Spleen (tissue), 13 donors: ENCODE measurements at places on chromosomes 5 and 9. TPM values are rescaled to one million over a fixed set of nuclear protein-coding genes. Genes with fewer than 3 reads are reported as not detected.

The GABBR2 gene
- total RNA-seq: not detected

The LECT2 gene
- total RNA-seq: not detected

The RFK gene
- 16.4 TPM for total RNA-seq

DNA sequence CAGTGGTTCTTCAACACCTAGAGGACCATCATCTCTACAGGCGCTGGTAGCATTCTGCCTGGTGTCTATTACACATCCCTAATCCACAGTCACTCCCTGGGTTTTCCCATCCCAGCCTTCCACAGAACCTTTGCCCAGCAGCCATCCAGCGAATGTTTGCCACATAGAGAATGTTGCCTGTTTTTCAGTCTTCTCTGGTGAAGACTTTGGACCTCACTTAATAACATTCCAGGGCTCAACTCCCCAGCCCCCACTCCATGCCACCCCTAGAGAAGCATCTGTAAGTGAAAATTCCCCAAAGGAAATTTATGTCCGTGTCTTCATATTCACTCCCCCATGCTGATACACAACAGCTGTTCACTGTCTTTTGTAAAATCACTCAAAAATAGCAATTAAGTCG lies 249.6 kb downstream of the AOPEP start:
- DNase-seq: no peak
- no peaks in the 10 kb centered on the region for H3K27me3 ChIP-seq
- no peak overlapping the region for H3K27ac ChIP-seq
- no peak overlapping the region for H3K4me3 ChIP-seq

DNA sequence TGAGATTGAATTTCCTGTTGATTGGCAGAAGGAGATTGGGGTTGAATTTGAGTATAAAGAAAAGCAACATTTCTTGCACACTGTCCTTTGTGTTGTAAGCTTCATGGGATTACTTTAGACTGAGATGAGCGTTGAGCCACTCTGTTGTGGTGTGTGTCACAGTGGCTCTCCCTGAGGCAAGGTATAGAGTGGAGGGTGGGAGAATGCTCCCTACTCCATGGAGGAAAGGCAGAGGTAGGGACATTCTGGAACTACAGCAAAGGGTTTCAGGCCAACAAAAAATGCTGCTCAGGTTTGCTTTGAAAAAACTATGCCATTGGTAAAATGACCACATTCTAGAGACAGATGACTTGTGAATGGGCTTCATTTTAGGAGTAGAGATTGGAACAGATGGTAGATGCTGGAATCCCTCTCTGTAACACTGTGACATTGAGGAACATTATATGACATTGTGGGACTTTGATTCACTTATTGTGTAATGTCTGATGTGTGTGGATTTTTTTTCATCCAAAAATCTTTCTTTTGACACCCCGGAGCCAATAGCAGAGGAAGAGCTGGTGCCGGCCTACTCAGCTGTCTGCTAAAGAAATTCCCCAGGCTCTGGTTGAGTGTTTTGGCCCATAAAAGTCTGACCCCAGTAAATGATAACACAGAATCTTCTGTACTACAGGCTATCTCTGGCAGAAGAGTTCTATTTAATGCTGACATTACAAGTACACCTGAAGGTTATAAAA lies 6.2 kb upstream of the CEP120 start:
- DNase-seq: no peak
- H3K4me3 ChIP-seq: no peak overlapping the region

GRCh38 chr5:114360357-114360756 lies 1.5 kb upstream of the KCNN2 start:
- no peak overlapping the region for H3K27ac ChIP-seq
- no peak overlapping the region for H3K4me3 ChIP-seq
- H3K27me3 ChIP-seq: peaks cover 30% of the 10 kb centered on the region
- DNase-seq: no peak

DNA sequence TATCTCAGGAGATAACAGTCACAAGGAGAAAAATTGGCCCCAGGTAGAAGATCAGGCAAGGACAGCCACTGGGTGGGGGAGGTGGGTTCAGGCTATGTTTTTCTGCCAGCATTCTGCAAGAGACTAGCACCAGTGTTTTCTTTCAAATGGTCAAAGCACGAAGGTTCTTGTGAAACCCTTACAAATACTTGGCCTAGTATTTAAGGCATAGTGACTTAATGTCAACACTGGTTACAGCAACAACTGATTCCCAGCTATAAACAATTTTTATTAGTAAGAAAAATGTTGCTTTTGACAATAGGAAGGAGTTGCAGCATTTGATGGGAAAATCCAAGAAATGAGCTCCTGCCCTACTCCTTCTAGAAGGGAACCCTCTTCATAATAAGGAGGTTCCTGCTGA lies 349.6 kb downstream of the SLIT3 start:
- H3K4me1 ChIP-seq: no peaks in the 10 kb centered on the region
- no peak overlapping the region for H3K27ac ChIP-seq
- no peak for DNase-seq
- no peaks in the 10 kb centered on the region for H3K27me3 ChIP-seq

- H3K4me3 ChIP-seq: no peak overlapping the region
- no peak overlapping the region for H3K27ac ChIP-seq
- H3K4me1 ChIP-seq: no peaks in the 10 kb centered on the region
- DNase-seq: no peak
These were observed 237.1 kb upstream of the PUM3 start for GRCh38 chr9:3080951-3081350.
